Activated naive CD8-positive, alpha-beta T cell treated with anti-CD3 and anti-CD28 coated beads, Interleukin-2, amount 50 U/mL, for 16 hours (primary cell): ENCODE measurements at places on chromosomes 7 and 10.

- DNase-seq: no peak
Observed at GRCh38 chr7:101494602-101495329, 132.1 kb downstream of the COL26A1 start.

DNA sequence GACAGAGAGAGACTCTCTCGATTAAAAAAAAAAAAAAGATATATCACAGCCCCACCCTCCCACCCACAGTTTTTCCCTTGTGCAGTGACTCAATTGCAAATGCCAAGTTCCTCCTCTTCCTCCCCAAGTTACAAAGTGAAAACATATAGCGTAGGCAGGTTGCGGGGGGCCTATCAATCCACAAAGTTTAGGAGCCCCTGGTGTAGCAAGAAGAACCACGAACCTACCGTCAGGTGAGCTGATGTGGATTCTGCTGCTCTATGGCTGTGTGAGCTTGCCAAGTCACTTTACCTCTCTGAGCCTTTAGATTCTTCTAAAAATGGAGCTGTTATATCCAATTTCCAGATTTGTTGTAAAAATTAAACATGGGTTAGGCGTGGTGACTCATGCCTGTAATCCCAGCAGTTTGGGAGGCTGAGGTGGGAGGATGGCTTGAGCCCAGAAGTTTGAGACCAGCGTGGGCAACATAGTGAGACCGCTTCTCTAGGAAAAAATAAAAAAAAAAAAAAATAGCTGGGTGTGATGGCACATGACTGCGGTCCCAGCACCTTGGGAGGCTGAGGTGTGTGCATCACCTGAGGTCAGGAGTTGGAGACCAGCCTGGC, 8.2 kb upstream of the RHBDD2 start:
- DNase-seq: no peak

GRCh38 chr7:35726654-35727053, 31.7 kb upstream of the HERPUD2 start:
- no peak for DNase-seq

GRCh38 chr10:60871215-60871614, 72.8 kb downstream of the RHOBTB1 start:
- DNase-seq: no peak

- DNase-seq: no peak
Observed at GRCh38 chr7:44438816-44439215, 51.6 kb downstream of the NUDCD3 start.

DNA sequence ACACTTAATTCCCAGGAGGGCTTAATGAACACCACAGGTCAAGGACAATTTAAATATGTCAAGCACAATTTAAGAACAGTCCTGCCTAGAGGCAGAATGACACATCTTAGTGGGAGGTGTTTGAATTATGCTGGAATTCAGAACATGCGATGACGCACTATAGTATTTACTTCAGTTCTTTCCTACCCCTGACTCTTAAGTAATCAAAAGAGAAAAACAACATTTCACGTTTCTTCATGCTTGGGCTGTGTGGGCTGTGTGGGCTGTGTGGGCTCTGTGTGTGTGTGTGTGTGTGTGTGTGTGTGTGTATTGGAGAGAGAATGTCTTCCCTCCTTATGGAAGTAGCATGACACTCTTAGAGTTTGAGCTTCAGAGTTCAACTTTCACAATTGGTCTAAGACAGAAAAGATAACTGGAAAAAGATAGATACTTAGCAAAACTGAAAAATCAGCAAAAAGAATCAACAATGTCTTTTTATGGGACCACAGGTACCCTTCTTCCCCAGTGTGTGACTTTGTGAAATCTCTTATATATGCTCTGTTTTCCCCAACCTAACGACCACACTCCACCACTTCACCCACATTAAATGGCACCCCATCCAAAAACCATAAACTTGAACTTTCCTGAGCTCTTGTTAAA, 33.7 kb upstream of the CABCOCO1 start:
- DNase-seq: no peak

DNA sequence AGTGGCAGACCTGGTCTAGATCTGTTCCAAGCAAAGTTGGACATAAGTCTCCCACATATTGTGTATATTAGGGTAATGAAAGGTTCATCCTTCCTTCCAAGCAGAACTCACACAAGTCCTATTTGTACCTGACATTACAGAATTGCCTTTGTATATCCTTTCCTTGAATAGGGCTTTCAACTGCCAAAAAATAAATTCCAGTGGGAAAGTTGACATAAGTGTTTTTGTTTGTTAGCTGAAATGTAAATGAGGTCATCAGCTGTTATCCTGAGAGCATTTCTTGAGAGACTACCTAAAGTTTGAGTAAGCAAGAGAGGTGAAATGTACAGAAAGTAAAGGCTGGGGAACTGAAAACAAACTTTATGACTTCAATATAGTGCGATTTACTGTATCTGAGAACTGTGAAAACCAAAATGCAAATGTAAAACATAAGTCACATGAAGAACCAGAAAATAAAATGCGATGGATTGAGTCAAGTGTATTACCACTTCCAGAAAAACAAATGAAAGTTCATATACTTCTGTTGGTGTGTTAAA, 527.3 kb upstream of the SEMA3D start:
- DNase-seq: no peak

GRCh38 chr10:15627617-15628196, 92.0 kb downstream of the ITGA8 start:
- DNase-seq: no peak

GRCh38 chr10:6204063-6204340, 1.3 kb downstream of the PFKFB3 start:
- peak; percentile 20 for DNase-seq

DNA sequence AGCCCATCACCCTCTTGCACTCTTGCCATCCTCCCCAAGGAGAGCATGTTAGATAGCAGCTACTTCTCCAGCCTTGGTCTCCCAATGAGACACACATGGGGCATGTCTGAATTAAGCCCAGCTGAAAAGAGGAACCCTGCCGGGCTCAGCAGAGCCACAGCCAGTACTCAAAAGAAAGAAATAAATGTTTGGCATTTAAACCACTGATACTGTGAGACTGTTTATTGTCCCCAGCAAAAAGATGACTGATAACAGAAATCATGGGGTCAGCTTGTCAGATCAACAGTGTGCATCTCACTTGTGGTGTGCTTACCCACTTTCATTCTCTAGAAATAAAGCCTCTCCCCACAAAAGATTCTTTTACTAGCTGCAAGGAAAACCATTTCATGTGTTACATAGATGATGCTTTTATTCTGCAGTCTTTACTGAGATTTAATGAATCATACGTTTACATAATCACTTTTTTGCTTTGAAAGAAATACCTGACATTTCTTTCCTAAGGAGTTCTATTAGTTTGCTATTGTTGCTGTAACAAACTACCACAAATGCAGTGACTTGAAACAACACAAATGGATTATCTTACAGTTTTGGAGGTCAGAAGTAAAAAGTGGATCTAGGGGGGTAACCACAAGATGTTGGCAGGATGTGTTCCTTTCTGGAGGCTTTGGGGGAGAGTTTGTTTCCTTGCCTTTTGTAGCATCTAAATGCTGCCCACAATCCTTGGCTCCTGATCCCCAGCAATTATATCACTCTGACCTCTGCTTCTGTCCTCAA, 20.9 kb downstream of the ANKRD7 start:
- DNase-seq: no peak
